ENCODE measurements at places on chromosomes 3 and 15.
A peak's percentile ranks its signal among the peaks of the same experiment; 100 is the strongest.

DNA sequence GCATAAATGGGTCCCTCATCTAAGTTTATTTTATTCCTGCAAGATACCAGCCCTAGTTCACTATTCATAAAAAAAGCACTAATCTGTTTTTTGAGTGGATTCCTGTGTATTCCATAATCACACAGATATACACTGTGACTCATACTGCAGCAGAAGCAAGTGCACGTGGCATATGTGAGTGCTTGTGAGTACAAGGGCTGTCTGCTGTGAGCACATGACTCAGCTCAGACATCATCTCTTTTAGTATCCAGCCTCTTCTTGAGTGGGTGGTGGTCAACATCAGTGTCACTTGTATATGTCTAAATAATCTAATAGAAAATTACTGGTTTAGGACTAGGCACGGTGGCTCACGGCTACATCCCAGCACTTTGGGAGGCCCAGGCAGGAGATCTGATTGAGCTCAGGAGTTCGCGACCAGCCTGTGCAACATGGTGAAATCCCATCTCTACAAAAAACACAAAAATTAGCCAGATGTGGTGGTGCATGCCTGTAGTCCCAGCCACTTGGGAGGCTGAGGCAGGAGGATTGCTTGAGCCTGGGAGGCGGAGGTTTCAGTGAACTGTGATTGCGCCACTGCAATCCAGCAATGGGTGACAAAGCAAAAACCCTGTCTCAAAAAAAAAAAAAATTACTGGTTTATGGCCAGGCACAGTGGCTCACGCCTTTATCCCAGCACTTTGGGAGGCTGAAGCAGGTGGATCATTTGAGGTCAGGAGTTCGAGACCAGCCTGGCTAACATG lies 49.8 kb downstream of the NIPA2 start:
- peak; percentile 89 for DNase-seq

DNA sequence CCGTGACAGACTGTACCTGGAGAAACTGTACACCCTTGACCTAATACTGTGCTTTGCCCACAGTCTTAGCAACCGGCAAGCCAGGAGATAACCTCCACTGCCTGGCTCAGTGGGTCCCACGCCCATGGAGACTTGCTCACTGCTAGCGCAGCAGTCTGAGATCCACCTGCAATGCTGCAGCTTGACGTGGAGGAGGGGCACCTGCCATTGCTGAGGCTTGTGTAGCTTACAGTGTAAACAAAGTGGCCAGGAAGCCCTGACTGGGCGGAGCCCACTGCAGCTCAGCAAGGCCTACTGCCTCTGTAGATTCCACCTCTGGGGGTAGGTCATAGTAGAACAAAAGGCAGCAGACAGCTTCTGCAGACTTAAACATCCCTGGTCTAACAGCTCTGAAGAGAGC lies 189.3 kb downstream of the EDEM1 start:
- DNase-seq, result no peak

DNA sequence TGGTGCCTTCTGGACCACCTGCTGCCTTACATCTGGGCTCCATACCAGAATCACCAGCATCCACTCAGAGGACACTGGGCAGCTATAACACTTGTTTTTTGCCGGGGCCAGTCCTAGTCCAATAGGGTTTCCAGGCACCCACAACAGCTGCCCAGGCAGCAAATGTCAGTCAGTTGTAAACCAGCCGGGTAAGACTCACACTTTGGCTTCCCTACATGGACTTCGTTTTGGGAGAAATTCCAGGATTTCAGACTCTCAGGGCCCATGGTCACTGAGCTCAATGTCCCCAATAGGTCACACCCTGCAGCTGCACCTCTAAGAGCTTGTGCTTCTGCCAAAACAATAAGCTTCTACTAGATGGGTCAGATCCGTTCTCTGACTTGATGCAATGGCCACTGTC lies 83.8 kb downstream of the FAM174B start:
- DNase-seq, result no peak

DNA sequence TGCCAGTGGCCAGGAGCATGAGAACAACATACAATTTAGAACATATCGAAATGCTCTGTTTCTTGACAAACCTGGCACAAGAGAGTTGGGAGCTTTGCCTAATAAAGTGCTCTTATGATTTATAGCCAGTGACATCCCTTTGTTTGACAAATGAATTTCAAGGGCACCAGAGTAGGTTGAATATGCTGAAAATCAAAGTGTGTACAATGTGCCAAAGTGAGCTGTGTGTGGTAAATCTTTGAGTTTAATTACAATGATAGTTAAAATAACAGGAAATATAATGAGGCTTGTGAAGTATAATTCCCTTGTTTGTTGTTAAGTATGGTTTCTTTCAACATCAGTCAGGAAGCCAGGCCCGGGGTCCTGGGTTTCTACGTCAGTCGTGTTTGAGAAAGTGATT lies 211.9 kb downstream of the EBLN2 start:
- no peak for DNase-seq

DNA sequence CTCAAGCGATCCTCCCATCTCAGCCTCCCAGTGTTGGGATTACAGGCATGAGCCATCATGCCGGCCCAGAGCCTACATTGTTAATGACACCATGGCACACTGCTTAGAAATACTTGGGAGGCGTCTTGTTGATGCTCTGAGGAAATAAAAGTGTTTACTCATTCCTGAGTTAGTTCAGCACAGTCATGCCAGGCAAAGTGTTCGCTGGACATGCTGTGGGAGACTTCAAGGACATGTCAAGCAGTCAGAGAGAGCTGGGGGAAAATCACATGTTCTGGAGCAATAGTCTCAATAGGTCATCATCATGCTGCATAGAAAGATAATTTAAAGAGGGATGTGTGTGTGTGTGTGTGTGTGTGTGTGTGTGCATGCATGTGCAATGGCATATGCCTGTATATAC lies 37.5 kb downstream of the TTC23 start:
- DNase-seq, result peak; percentile 40

- no peak for DNase-seq
Measured at GRCh38 chr3:186985661-186986364, 55.5 kb downstream of the ST6GAL1 start.

DNA sequence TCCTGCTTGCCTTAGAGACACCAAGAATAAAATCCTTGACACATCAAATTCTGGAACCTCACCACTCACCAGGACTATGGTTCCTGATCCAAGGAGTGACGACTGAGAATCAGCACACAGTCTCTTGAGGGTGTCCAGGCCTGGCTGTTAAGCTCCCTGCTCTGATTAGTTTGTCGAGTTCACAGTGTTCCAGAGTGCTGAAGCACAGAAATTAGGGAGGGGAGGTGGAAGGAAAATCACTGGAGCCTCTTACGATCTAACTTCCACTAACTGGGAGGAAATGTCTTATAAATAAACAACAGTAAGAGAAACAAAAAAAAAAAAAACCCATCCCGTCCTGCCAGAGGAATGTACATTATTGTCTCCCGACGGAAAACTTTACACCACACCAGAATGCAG lies 330.2 kb downstream of the TIGIT start:
- DNase-seq, result peak; percentile 84

DNA sequence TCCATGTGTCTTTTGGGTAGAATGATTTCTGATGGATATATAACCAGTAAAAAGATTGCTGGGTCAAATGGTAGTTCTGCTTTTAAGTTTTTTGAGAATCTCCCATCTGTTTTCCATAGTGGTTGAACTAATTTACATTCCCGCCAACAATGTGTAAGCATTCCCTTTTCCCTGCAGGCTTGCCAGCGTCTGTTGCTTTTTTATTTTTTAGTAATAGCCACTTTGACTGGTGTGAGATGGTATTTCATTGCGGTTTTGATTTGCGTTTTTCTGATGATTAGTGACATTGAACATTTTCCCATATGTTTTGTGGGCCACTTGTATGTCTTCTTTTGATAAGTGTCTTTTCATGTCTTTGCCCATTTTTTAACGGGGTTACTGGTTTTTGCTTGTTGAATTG lies 36.3 kb upstream of the MB21D2 start:
- DNase-seq, result no peak

Data from M059J (cell line).